ENCODE measurements at places on chromosomes 7 and 10. TPM values are rescaled to one million over a fixed set of nuclear protein-coding genes. Genes with fewer than 3 reads are reported as not detected.

PRKCQ gene
- 45.2 TPM for total RNA-seq

DNA sequence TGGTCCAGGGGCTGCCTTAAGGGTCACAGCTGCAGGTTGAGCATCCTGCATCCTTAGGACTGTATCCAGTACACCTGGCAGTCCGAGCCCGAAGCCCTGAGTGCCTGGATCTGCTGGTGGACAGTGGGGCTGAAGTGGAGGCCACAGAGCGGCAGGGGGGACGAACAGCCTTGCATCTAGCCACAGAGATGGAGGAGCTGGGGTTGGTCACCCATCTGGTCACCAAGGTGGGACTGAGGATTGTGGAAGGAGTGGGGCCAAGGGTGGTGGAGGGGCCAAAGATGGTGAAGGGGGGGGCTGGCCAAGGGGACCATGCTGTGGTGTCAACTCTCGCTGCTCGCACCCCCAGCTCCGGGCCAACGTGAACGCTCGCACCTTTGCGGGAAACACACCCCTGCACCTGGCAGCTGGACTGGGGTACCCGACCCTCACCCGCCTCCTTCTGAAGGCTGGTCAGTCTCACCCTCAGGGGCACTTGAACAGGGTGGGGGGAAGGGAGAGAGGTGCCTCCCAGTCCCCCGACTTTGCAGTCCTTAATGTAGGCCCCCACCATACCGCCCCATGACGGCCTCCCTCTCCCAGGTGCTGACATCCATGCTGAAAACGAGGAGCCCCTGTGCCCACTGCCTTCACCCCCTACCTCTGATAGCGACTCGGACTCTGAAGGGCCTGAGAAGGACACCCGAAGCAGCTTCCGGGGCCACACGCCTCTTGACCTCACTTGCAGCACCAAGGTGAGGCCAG lies 5.3 kb downstream of the NFKB2 start:
- H3K36me3 ChIP-seq: peaks cover 63% of the 10 kb centered on the region
- H3K4me3 ChIP-seq: peak overlapping the region; percentile 37
- H3K4me1 ChIP-seq: peaks cover 40% of the 10 kb centered on the region

SAMD9L gene
- total RNA-seq: 19.8 TPM

GRCh38 chr7:96331775-96332174 lies 9.9 kb upstream of the SLC25A13 start:
- no peaks in the 10 kb centered on the region for H3K36me3 ChIP-seq
- no peaks in the 10 kb centered on the region for H3K4me1 ChIP-seq
- no peak for DNase-seq
- H3K4me3 ChIP-seq: no peak overlapping the region

GJD4 gene
- total RNA-seq: not detected

PCLO gene
- 0.02 TPM for total RNA-seq

- DNase-seq: no peak
- no peak overlapping the region for H3K4me3 ChIP-seq
- peaks cover 6% of the 10 kb centered on the region for H3K4me1 ChIP-seq
Measured at GRCh38 chr10:128938558-128938957, 528.5 kb upstream of the MGMT start.

GRCh38 chr10:123847686-123848432 lies 43.7 kb downstream of the CPXM2 start:
- no peak overlapping the region for H3K4me3 ChIP-seq
- no peaks in the 10 kb centered on the region for H3K27me3 ChIP-seq
- H3K4me1 ChIP-seq: no peaks in the 10 kb centered on the region
- DNase-seq: no peak
- H3K27ac ChIP-seq: no peak overlapping the region

PLCE1 gene
- 0.02 TPM for total RNA-seq

DNA sequence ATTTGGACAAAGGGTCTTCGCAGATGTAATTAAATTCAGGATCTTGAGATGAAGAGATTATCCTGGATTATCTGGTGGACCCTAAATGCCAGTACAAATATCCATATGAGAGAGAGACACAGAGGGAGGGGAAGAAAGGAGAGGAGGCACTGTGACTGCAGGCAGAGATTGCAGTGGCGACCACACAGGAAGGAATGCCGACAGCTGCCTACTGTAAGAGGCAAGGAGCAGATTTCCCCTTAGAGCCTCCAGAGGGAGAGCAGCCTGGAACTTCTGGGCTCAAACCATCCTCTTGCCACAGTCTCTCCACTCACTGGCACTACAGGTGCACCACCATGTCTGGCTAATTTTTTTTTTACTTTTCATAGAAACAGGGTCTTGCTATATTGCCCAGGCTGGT lies 152.3 kb downstream of the SDK1 start:
- H3K4me3 ChIP-seq: no peak overlapping the region
- H3K36me3 ChIP-seq: no peaks in the 10 kb centered on the region
- peaks cover 3% of the 10 kb centered on the region for H3K27me3 ChIP-seq
- H3K4me1 ChIP-seq: peaks cover 3% of the 10 kb centered on the region
- no peak overlapping the region for H3K27ac ChIP-seq

- H3K27ac ChIP-seq: no peak overlapping the region
- no peak overlapping the region for H3K4me3 ChIP-seq
- DNase-seq: no peak
- H3K36me3 ChIP-seq: no peaks in the 10 kb centered on the region
Measured at GRCh38 chr10:15898046-15898445, 37.7 kb upstream of the MINDY3 start.

DENND2A gene
- not detected for total RNA-seq

- H3K27ac ChIP-seq: no peak overlapping the region
- DNase-seq: no peak
- no peak overlapping the region for H3K4me3 ChIP-seq
Measured at GRCh38 chr10:4834898-4835405, 8.9 kb downstream of the AKR1E2 start.

DNA sequence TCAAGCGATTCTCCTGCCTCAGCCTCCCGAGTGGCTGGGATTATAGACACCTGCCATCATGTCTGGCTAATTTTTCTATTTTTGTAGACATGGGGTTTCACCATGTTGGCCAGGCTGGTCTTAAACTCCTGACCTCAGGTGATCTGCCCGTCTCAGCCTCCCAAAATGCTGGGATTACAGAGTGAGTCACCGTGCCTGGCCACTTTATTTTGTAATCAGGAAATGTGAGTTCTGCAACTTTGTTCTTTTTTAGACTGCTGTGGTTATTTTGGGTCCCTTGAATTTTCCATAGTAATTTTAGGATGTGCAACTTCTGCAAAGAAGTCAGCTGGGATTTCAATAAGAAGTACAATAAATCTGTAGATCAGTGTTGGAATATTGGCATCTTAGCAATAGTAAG lies 96.8 kb downstream of the CYTH3 start:
- no peak overlapping the region for H3K4me3 ChIP-seq
- no peaks in the 10 kb centered on the region for H3K4me1 ChIP-seq
- no peaks in the 10 kb centered on the region for H3K27me3 ChIP-seq
- H3K27ac ChIP-seq: no peak overlapping the region

DNA sequence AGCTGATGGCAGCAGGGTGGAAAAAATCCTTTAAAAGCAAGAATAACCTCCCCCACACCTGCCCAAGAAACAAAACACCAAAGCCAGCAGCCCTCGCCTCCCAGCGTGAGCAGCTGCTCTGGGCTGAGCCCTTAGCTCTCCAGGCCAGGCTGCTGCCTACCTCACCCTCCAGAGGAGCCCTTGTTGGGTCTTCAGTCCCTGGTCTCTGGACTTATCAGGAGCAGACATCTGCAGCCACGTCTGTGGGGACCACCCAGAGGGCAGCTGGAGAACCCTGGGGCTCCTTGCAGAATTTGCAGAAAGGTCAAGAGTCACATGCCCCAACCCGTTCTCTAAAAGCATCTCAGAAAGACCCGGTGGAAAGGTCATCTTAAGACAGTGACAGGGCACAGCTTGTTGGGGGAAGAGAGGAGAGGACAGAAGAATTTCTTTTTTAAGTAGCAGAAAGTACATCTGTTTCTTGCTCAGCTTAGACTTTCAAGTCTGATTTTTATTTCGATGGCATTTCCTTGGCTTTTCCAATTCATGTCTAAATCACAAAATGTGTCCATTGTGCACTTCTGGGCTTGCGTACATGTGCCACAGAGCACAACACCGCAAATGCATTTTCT lies 425.7 kb upstream of the NFE2L3 start:
- DNase-seq: no peak
- no peak overlapping the region for H3K27ac ChIP-seq
- no peak overlapping the region for H3K4me3 ChIP-seq
- no peaks in the 10 kb centered on the region for H3K4me1 ChIP-seq

GSAP gene
- total RNA-seq: 1.9 TPM

Data from activated CD4-positive, alpha-beta memory T cell treated with anti-CD3 and anti-CD28 coated beads for 36 hours (primary cell).